ENCODE measurements at places on chromosomes 12 and 14. TPM values are rescaled to one million over a fixed set of nuclear protein-coding genes. Genes with fewer than 3 reads are reported as not detected.

- no peak overlapping the region for H3K27ac ChIP-seq
- DNase-seq: no peak
- no peak overlapping the region for H3K4me3 ChIP-seq
- H3K36me3 ChIP-seq: peaks cover 4% of the 10 kb centered on the region
- no peaks in the 10 kb centered on the region for H3K4me1 ChIP-seq
These were observed 4.8 kb downstream of the ITGA7 start for GRCh38 chr12:55702861-55703260.

Gene SDSL
- total RNA-seq: 1.3 TPM

DNA sequence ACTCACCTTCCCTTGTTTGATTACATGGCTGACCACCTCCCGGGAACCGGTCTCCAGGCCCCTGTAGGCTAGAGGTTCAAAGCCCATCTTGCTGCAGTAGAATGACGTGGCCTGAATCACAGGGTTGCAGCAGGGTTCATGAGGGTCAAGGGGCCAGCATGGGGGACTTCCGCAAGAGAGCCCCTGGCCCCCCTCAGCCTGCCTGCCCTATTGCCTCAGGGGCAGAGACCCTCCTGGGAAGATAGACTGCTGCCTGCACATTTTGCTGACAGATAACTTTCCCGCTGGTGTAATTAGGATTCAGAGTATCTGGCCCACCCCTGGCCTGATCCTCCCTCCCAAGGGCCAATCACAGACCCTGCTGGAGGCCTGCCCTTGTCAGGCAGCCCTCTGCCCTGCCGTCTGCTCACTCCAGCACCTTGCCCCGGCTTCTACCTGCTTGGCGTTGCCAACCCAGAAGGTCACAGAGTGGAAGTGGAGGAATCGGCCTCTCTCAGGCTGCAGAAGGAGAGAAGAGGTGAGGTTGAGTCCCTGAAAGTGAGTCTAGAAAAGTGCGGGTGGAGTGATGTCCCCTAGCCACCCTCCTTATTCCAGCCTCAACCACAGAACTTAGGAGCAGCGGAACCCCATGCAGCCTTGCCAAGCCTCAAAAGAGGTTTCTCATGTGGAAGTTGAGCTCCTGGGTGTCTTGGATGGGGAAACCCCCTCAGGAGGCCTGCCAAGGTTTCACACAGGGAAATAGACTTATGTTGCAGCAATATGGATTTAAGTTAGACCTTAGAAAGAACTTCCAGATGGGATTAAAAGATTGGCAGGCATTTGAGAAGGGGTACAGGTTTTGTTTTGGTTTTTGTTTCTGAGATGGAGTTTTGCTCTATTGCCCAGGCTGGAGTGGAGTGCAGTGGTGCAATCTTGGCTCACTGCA lies 1.1 kb downstream of the HPD start:
- no peak overlapping the region for H3K4me3 ChIP-seq
- DNase-seq: no peak
- H3K4me1 ChIP-seq: peaks cover 3% of the 10 kb centered on the region
- H3K36me3 ChIP-seq: no peaks in the 10 kb centered on the region
- no peak overlapping the region for H3K27ac ChIP-seq

DNA sequence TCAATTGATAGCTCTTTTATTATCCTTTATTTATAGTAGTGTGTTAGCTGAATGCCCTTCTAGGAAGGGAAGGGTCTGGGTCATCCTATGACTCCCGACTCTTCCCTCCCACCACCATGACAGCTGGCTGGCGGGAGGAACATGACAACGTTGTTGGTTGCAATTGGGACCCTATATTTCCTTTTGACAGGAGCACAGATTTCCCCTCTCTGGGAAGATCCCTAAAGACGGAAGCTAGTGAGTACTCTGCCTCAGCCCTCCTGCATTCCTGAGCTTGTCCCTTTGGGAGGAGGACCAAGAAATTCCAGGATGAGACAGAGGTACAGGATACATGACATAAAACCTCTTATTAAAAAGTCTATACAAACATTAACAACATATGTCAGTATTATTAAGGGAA lies 485.4 kb downstream of the NAV3 start:
- H3K4me3 ChIP-seq: no peak overlapping the region
- no peaks in the 10 kb centered on the region for H3K27me3 ChIP-seq
- peaks cover 9% of the 10 kb centered on the region for H3K4me1 ChIP-seq
- no peaks in the 10 kb centered on the region for H3K36me3 ChIP-seq
- no peak for DNase-seq

DNA sequence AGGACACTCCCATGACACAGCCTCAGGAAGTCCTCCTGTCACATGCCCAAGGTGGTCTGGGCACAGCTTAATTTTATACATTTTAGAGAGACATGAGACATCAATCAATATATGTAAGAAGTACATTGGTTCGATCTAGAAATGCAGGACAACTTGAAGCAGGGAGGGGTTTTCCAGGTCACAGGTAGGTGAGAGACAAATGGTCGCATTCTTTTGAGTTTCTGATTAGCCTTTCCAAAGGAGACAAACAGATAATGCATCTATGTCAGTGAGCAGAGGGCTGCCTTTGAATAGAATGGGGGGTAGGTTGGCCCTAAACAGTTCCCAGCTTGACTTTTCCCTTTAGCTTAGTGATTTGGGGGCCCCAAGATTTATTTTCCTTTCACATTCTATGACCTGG lies 2.5 kb downstream of the HSPB8 start:
- H3K4me1 ChIP-seq: peaks cover 11% of the 10 kb centered on the region
- no peak overlapping the region for H3K27ac ChIP-seq
- DNase-seq: no peak
- no peak overlapping the region for H3K4me3 ChIP-seq
- peaks cover 8% of the 10 kb centered on the region for H3K27me3 ChIP-seq
- H3K36me3 ChIP-seq: no peaks in the 10 kb centered on the region

Gene KNTC1
- total RNA-seq: 32.6 TPM

GRCh38 chr12:51496895-51497294 lies 72.3 kb downstream of the SLC4A8 start:
- no peak for DNase-seq
- H3K4me1 ChIP-seq: no peaks in the 10 kb centered on the region

- no peak overlapping the region for H3K27ac ChIP-seq
- no peak overlapping the region for H3K4me3 ChIP-seq
- peaks cover 3% of the 10 kb centered on the region for H3K27me3 ChIP-seq
- peaks cover 4% of the 10 kb centered on the region for H3K4me1 ChIP-seq
- H3K36me3 ChIP-seq: no peaks in the 10 kb centered on the region
- no peak for DNase-seq
These were observed 120.1 kb upstream of the NPAS3 start for GRCh38 chr14:32818581-32818980.

Gene SRRM4
- 3.6 TPM for total RNA-seq

Gene ADAM21
- total RNA-seq: not detected

GRCh38 chr12:95181103-95181502 lies 36.2 kb downstream of the FGD6 start:
- no peaks in the 10 kb centered on the region for H3K27me3 ChIP-seq
- no peak overlapping the region for H3K4me3 ChIP-seq
- H3K36me3 ChIP-seq: peaks cover 5% of the 10 kb centered on the region
- peaks cover 13% of the 10 kb centered on the region for H3K4me1 ChIP-seq

GRCh38 chr14:64673316-64673715 lies 30.9 kb upstream of the PLEKHG3 start:
- H3K36me3 ChIP-seq: no peaks in the 10 kb centered on the region
- peaks cover 7% of the 10 kb centered on the region for H3K4me1 ChIP-seq
- H3K27ac ChIP-seq: no peak overlapping the region
- no peak for DNase-seq
- H3K4me3 ChIP-seq: no peak overlapping the region

DNA sequence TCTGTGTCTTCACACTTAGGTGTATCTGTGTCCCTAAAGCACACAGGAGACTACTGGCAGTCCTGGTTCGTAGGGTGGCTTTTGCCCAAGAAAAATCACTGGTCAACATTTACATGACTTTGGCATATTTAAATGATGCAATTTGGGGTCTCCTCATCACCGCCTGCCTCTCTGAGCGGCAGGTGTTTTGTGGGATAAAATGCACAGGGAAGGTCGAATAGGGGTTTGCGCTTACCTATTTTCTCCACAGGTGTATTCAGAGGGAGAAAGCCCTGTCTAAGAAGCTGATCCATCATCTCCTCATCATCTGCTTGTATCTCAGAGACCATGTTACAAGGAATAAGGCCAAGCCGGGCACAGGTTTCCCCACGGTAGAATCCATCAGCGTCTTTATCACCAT lies 74.7 kb downstream of the PIWIL1 start:
- no peaks in the 10 kb centered on the region for H3K36me3 ChIP-seq
- no peak overlapping the region for H3K27ac ChIP-seq

DNA sequence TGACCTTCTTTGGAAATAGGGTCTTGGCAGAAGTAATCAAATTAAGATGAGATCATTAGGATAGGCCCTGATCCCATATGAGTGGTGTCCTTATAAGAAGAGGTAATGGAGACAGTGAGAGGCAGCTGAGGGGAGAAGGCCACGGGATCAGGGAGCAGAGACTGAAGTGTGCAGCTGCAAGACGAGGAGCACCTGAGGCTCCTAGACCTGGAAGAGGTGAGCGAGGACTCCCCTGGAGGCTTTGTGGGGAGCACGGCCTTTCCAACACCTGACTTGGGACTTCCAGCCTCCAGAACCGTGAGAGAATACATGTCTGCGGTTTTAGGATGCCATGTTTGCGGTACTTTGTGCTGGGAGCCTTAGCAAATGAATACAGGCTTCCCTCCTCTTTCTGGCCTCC lies 37.5 kb downstream of the LRTM2 start:
- H3K4me1 ChIP-seq: no peaks in the 10 kb centered on the region
- peaks cover 14% of the 10 kb centered on the region for H3K36me3 ChIP-seq
- H3K27me3 ChIP-seq: peaks cover 3% of the 10 kb centered on the region
- no peak for DNase-seq
- no peak overlapping the region for H3K27ac ChIP-seq

Gene VAMP1
- total RNA-seq: 5.5 TPM

DNA sequence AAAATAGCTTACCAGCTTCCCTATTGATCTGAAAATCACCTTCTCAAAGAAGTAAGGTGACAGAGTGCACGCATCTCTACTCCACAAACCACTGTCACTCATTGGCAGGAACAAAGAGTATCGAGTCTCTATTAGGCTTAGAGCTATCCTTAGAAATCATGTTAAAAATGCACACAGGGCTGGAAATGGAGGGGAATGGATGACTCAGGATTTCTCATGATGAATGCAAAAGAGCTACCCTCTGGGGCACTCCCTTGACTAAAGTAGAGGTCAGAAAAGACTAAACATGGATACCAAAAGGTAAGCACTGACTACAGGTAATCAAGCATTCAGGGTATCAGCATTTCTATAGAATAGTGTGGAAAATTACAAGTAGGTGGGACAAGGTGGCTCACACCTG lies 96.1 kb upstream of the ANO4 start:
- H3K36me3 ChIP-seq: no peaks in the 10 kb centered on the region
- no peak for DNase-seq
- H3K27ac ChIP-seq: no peak overlapping the region
- H3K27me3 ChIP-seq: no peaks in the 10 kb centered on the region
- H3K4me1 ChIP-seq: no peaks in the 10 kb centered on the region

Gene DPPA3
- 0.26 TPM for total RNA-seq

GRCh38 chr12:124543052-124543589 lies 24.3 kb downstream of the NCOR2 start:
- peak; percentile 39 for DNase-seq
- H3K36me3 ChIP-seq: no peaks in the 10 kb centered on the region
- no peak overlapping the region for H3K4me3 ChIP-seq
- peaks cover 15% of the 10 kb centered on the region for H3K4me1 ChIP-seq
- peaks cover 11% of the 10 kb centered on the region for H3K27me3 ChIP-seq

- H3K4me3 ChIP-seq: peak overlapping the region; percentile 47
- DNase-seq: no peak
- H3K4me1 ChIP-seq: peaks cover 22% of the 10 kb centered on the region
- peaks cover 4% of the 10 kb centered on the region for H3K36me3 ChIP-seq
- H3K27me3 ChIP-seq: peaks cover 19% of the 10 kb centered on the region
These were observed 3.0 kb downstream of the PACS2 start for GRCh38 chr14:105317546-105317945.
